ENCODE measurements at places on chromosomes 12 and 14. TPM values are rescaled to one million over a fixed set of nuclear protein-coding genes. Genes with fewer than 3 reads are reported as not detected.

The SCN8A gene
- total RNA-seq = 45.0 TPM

The PARPBP gene
- 10.1 TPM for total RNA-seq

The TMEM117 gene
- total RNA-seq = 11.4 TPM

The IRAK4 gene
- total RNA-seq = 26.1 TPM

The FZD10 gene
- total RNA-seq = under 0.01 TPM

The TPPP2 gene
- not detected for total RNA-seq

The NTN4 gene
- total RNA-seq = 8.5 TPM

The FBXO34 gene
- 37.2 TPM for total RNA-seq

The TCL1B gene
- not detected for total RNA-seq

The MMP17 gene
- total RNA-seq = 28.1 TPM

The AMN gene
- 0.22 TPM for total RNA-seq

The SLC2A3 gene
- 129 TPM for total RNA-seq

The MYF5 gene
- total RNA-seq = not detected

The TTC9 gene
- total RNA-seq = under 0.01 TPM

The COPS7A gene
- 76.7 TPM for total RNA-seq

The SIX1 gene
- total RNA-seq = 0.12 TPM

The COL2A1 gene
- total RNA-seq = not detected

The CD27 gene
- not detected for total RNA-seq

The SPIC gene
- not detected for total RNA-seq

The MYH7 gene
- not detected for total RNA-seq

The FAM90A1 gene
- total RNA-seq = 0.11 TPM

The LAG3 gene
- under 0.01 TPM for total RNA-seq

The GSKIP gene
- 146 TPM for total RNA-seq

The FOXN4 gene
- not detected for total RNA-seq

The GPD1 gene
- not detected for total RNA-seq

The ALDH1L2 gene
- 62.8 TPM for total RNA-seq

The FAM161B gene
- 4.0 TPM for total RNA-seq

The CLEC9A gene
- not detected for total RNA-seq

The CISTR gene
- total RNA-seq = not detected

The IKZF4 gene
- total RNA-seq = 1.5 TPM
